GM12878 (cell line): ENCODE measurements at places on chromosomes 6 and 20. TPM values are rescaled to one million over a fixed set of nuclear protein-coding genes. Genes with fewer than 3 reads are reported as not detected.

PKIB gene
- 0.19 and 0.74 TPM in 2 replicates for total RNA-seq

DNA sequence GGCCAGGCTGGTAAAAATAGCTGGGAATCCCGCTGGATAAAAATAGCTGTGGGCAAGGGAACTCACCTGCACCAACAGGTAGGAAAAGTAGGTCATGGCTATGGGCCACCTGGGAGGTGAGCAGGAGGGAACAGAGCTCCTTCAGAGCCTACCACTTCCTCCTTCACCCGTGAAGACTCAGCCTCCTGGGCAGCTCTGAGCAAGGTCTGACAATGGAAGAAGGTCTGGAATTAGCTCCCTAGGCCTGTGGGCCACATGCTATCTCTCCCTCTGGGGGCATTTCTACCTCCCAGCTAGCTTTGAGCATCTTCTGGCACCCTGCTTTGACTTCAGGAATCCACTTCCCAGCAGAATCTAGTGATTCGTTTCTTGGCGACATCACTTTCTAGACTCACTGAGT, 153.9 kb downstream of the MRPL14 start:
- H3K36me3 ChIP-seq: no peaks in the 10 kb centered on the region
- H3K4me3 ChIP-seq: no peak overlapping the region
- no peak for DNase-seq

- no peak overlapping the region for H3K27ac ChIP-seq
- no peak for DNase-seq
- H3K36me3 ChIP-seq: no peaks in the 10 kb centered on the region
- no peak overlapping the region for H3K4me3 ChIP-seq
- H3K4me1 ChIP-seq: no peaks in the 10 kb centered on the region; the same call in 1 of the 2 replicates
Observed at GRCh38 chr6:11631539-11631938, 94.0 kb downstream of the TMEM170B start.

GRCh38 chr6:2937627-2938003, 33.8 kb downstream of the SERPINB6 start:
- H3K4me3 ChIP-seq: no peak overlapping the region
- DNase-seq: no peak
- H3K27ac ChIP-seq: no peak overlapping the region; the same call in 1 of the 2 replicates
- H3K27me3 ChIP-seq: no peaks in the 10 kb centered on the region
- peaks cover 27% of the 10 kb centered on the region for H3K4me1 ChIP-seq

DNA sequence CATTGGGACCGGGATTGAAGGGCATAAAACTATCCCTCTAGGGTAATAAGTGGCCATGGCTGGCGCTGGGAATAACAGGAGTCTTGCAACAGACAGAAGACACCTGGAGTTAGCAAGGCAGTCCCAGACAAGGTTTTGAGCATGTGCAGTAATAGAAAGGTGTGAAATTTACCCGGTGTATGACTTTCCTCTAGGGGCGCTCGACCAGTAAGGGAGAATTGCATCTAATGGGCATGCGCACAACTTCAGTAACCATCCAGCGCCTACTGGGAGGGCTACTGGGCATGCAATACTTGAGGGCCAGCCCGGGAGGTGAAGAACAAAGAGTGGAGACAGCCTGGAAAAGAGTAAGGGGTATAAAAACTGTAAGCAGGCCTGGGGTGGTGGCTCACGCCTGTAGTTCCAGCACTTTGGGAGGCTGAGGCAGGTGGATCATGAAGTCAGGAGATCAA, 32.7 kb downstream of the SERPINB6 start:
- no peak for DNase-seq
- H3K27me3 ChIP-seq: no peaks in the 10 kb centered on the region; the same call in 1 of the 2 replicates
- no peak overlapping the region for H3K27ac ChIP-seq
- H3K4me1 ChIP-seq: peaks cover 36% of the 10 kb centered on the region
- no peaks in the 10 kb centered on the region for H3K36me3 ChIP-seq
- H3K4me3 ChIP-seq: no peak overlapping the region
